Stimulated activated CD8-positive, alpha-beta memory T cell treated with anti-CD3 and anti-CD28 coated beads, Interleukin-7, amount 100 ng/mL, for 4 hours (primary cell): ENCODE measurements at places on chromosomes 1 and 21.

- no peak for DNase-seq
These were observed 26.8 kb downstream of the SLC19A1 start for GRCh38 chr21:45515241-45516061.

DNA sequence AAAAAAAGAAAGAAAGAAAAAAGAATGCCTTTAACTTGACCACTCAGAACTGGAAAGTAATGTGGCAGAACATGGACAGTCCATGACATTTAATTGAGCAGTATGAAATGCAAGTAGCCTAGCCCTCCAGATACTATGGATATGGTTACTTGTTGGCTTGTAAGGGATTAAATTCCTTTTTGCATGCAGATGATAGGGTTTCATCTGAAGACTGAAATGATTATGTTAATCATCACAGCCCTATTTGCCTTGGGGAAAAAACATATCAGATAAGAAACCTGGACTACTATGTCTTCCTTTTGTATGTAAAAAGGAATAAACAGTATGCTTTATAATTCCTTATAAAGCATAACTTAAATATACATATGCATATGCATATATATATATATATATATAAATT lies 66.0 kb downstream of the GATAD2B start:
- DNase-seq = no peak

- DNase-seq = no peak
These were observed 29.7 kb downstream of the EIF2D start for GRCh38 chr1:206582537-206582936.

GRCh38 chr1:223712194-223712849 lies at the start of gene CAPN2:
Gene CAPN2, plus strand, starts transcription at chr1:223712539. Its CDS starts 102 bp downstream, at chr1:223712641.
- DNase-seq = peak; percentile 51

- no peak for DNase-seq
These were observed 77.1 kb upstream of the SCCPDH start for GRCh38 chr1:246647113-246647512.

DNA sequence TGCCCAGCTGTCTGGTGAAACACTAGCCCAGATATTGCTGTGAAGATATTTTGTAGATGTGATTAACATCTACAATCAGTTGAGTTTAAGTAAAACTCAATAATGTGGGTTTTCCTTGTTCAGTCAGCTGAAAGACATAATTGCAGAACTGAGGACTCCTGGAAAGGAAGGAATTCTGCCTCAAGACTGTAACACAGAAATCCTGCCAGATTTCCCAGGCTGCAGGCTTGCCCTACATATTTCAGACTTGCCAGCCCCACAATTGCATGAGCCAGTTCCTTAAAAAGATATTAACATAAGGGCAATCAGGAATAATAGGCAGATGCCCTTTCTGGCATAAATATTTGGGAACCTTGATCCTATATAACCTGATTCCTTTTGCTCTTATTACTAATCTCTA lies 14.2 kb upstream of the NIBAN1 start:
- no peak for DNase-seq

DNA sequence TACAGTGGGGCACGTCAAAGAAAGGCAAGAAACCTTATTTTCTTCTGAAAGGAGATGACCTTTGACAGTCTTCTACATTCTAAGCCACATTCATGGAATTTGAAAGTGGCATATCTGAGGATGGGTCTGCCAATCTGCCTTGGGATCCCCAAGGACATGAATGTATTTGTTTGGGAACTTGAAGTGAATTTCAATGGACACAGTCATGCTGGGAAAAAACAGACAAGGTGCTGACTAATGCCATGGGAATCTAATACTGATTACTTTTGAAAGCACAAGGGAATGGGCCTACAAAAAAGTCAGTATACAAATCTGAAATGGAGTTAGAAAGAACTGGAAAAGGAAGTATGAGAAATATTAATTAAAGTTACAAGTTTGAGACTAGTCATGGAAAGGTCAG lies 128.8 kb downstream of the KCNJ6 start:
- DNase-seq = no peak
